ENCODE measurements at places on chromosomes 2 and 18. TPM values are rescaled to one million over a fixed set of nuclear protein-coding genes. Genes with fewer than 3 reads are reported as not detected.

IL36G gene
- total RNA-seq: not detected

AGBL5 gene
- 24.6 TPM for total RNA-seq

SGO2 gene
- total RNA-seq: 9.1 TPM

ONECUT2 gene
- under 0.01 TPM for total RNA-seq

FBXO41 gene
- total RNA-seq: 2.5 TPM

KCNJ13 gene
- not detected for total RNA-seq

TPGS2 gene
- total RNA-seq: 170 TPM

CIDEA gene
- not detected for total RNA-seq

KHK gene
- total RNA-seq: 0.24 TPM

GATA6 gene
- 27.4 TPM for total RNA-seq

PLCL1 gene
- 0.88 TPM for total RNA-seq

ADD2 gene
- 0.88 TPM for total RNA-seq

LAMA1 gene
- total RNA-seq: 16.0 TPM

PLEKHB2 gene
- 29.4 TPM for total RNA-seq

TANC1 gene
- total RNA-seq: 17.8 TPM

ZNF385B gene
- total RNA-seq: not detected

LIPT1 gene
- total RNA-seq: 6.1 TPM

SLC9A2 gene
- not detected for total RNA-seq

ALPP gene
- not detected for total RNA-seq

SLC14A1 gene
- not detected for total RNA-seq

MEX3C gene
- total RNA-seq: 35.6 TPM

ASB1 gene
- 20.1 TPM for total RNA-seq

DES gene
- total RNA-seq: under 0.01 TPM

PLCD4 gene
- 9.3 TPM for total RNA-seq

MAP3K19 gene
- total RNA-seq: not detected

FBLN7 gene
- 1.8 TPM for total RNA-seq

ACMSD gene
- not detected for total RNA-seq

All from epithelial cell of alveolus of lung (primary cell).